ENCODE measurements at places on chromosomes 1 and 21.

GRCh38 chr1:43910343-43910742, 23.3 kb upstream of the ARTN start:
- DNase-seq: no peak

DNA sequence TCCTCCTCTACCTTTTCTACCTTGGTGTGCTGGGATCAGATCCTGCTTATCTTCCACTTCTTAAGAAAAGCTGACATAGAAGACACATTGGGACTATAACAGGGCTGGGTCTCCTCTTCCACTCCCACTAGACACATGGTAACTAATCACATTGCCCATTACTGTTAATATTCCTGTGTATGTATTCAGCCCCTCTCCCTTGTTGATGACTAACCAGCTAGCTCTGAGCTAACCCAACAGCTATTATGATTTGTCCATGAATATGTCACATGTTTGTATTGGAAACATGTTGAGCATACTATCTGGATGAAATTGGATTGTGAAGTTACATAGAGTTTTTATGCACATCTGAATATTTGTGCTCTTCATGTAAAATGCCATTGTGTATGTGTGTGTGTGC, 52.9 kb downstream of the MPZL1 start:
- no peak for DNase-seq

- no peak for DNase-seq
Measured at GRCh38 chr1:212010004-212010403, 25.4 kb downstream of the INTS7 start.

DNA sequence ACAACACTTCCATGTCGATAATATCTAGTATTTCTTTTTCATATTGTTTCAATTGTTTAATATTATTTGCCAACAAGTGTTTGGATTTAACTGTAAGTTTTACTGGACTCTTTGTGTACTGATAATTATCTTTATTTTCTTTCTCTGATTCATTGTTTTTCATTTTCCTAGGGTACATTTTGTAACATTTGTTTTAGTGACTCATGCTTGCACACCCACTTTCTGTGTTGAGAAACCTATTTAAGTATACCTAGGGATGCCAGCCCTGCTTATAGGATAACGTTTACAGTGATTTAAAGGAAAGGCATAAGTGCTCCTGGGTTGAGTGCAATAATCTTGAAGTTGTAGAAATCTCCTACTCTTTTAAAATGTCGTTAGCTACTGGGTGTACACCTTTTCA, 1386.0 kb upstream of the ADGRL4 start:
- DNase-seq: no peak

- DNase-seq: no peak
Measured at GRCh38 chr1:35642471-35642955, 1.2 kb upstream of the PSMB2 start.

DNA sequence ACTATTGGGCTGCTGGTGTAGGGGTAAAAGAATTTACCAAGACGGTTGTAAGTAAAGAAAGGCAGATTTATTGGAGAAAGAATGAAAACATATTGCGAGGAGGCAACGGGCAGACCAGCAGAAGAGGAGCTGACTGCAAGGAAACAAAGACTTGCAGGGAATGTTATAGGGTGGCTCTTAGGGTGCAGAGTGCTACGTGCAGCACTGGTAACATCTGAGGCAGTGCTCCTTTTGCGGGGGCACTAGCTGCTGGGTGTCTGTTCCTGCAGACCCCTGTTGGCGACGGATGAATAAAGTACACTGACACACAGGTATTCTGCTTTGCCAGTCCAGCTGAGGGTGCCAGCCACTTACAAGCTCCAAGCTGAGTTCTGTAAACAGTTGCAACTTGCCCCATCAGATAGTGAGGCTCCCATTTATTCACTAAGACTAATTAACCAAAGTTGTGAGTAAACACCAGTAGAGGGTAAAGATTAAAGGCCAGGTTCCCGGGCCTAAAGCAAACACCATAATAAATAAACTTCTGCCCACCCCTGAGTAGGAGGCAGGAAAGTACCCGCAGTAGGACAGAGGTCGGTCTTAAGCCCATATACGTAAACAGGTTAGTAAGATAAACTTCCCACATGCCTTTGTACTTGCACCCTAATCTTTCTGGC, 140.2 kb upstream of the KCNK1 start:
- DNase-seq: no peak

GRCh38 chr21:45154511-45155508, 80.4 kb downstream of the ADARB1 start:
- no peak for DNase-seq

GRCh38 chr21:35149698-35150097, 100.6 kb upstream of the RUNX1 start:
- no peak for DNase-seq

- no peak for DNase-seq
Measured at GRCh38 chr1:110059133-110059863, 11.2 kb downstream of the ALX3 start.

DNA sequence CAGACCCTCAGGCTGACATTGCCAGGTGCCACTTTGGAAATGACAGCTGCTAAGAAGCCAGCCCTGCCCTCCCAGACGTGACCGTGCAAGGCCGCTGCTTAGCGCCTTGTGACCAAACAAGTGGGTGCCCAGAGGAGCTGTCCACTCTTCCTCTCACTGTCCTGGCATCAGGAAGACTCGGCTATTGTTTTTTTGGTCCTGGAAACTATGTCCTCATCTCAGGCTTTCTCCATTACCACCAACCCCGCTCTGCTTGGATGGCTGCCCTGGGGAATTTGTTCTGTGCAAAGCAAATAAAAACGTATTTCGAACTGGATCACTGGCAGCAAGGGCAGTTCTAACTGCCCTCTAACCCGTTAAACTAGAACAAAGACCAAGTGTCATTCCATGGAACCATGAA, 13.7 kb upstream of the TENT5C start:
- no peak for DNase-seq

DNA sequence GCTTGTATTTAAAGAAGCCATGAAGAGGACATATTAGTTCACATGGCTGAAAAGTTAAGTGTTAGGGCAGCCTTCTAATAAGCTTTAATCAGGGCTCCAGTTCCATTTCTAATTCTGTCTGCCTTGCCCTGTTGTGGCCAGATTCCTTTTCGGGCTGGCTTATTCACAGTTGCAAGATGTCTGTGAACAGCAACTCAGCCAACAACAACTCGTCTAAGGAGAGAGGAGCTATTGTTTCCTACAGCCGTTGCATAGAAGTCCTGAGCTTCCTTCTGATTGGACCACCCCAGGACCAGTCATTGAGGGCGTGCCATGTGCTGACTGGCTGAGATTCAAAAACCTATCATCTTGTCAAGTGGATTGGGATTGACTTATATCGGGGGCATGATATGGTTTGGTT, 18.6 kb upstream of the COQ8A start:
- no peak for DNase-seq

DNA sequence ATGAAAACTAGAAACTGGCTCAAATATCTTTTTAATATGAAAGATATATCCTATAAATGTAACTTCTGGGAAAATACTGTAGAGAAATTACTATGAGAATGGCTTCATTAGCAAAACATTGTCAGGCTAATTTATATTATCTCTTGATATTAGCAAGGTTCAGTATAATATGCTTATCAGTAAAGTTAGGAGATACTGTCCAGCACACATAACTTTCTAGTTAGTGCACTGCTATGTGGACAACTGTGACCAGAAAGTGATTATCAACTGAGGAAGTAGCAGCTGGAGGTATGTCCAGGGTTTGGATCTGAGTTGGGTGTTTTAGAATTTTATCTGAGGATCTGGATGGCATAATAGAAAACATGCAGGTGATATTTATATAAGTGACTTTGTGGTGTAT, 7.5 kb downstream of the LRRC8C start:
- DNase-seq: no peak

GRCh38 chr1:235835226-235835625, 31.5 kb downstream of the LYST start:
- no peak for DNase-seq

- no peak for DNase-seq
Measured at GRCh38 chr1:232291261-232291660, 338.7 kb downstream of the SIPA1L2 start.

All from effector memory CD4-positive, alpha-beta T cell (primary cell).